IPS-NIHi11 (cell line): ENCODE measurements at places on chromosomes 5 and 9.
A peak's percentile ranks its signal among the peaks of the same experiment; 100 is the strongest.

DNA sequence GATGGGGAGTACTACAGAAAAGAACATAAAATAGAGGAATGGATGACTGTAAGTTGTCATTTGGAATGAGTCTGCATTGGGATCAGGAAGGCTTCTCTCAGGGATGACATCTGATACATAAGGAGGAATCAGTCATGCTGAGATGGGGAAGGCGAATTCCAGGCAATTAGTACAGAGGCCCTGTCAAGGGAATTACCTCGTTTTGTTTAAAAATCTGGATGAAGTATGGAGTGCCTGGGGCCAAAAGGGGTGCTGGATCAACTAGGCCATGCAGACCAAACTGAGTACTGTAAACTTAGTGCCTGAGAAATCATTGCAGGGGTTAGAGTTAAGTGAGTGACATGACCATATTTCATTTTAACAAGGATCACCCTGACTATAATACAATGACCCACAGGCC, 30.5 kb downstream of the JAKMIP2 start:
- DNase-seq = no peak

- no peak for DNase-seq
These were observed 442 bp downstream of the NEURL1B start for GRCh38 chr5:172641359-172642050.

DNA sequence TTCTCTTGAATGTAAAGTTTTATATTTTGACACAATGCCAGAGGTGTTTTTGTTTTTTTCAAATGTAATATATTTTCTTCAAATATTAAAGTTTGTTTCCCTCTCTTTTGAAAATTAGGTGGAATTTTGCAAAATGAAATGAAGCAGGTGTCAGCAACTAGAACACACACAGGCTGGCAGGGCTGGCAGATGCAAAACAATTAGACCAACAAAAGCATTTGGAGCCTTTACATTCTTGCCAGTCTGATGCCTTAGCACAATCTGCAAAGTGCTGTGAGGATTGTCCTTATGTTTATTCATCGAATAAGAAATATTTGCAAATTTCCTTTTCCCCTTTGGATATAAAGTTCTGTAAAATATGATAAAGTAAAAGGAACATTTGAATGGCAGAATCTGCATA, 1063.9 kb downstream of the CDH9 start:
- no peak for DNase-seq

GRCh38 chr5:54415896-54416601, 39.5 kb upstream of the HSPB3 start:
- no peak for DNase-seq

DNA sequence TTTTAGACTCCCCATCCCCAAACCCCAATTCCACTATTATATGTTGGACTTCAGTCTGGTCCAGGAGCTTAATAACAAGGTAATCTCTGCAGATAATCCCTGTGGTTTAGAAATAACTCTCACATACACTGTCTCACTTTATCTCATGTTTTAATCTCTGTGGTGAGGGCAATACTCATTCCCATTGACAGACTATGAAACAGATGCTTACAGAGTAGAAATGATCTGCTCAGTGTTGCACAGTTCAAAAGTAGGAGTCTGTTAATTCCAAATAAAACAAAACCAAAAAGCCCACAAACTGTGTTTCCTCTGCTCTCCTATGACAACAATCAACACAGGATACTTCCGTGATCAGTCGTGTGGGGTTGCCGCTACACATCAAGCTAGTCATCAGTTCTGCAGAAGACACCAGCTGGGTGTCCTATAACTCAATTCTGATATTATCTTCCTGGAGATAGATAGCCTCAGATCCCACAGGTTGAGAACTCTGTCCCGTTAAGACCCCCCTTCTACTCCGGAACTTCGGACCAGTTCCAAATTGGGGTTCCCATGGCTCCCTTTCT, 26.3 kb upstream of the FANCC start:
- DNase-seq = no peak

GRCh38 chr9:93819905-93820304, 135.2 kb downstream of the BARX1 start:
- no peak for DNase-seq

DNA sequence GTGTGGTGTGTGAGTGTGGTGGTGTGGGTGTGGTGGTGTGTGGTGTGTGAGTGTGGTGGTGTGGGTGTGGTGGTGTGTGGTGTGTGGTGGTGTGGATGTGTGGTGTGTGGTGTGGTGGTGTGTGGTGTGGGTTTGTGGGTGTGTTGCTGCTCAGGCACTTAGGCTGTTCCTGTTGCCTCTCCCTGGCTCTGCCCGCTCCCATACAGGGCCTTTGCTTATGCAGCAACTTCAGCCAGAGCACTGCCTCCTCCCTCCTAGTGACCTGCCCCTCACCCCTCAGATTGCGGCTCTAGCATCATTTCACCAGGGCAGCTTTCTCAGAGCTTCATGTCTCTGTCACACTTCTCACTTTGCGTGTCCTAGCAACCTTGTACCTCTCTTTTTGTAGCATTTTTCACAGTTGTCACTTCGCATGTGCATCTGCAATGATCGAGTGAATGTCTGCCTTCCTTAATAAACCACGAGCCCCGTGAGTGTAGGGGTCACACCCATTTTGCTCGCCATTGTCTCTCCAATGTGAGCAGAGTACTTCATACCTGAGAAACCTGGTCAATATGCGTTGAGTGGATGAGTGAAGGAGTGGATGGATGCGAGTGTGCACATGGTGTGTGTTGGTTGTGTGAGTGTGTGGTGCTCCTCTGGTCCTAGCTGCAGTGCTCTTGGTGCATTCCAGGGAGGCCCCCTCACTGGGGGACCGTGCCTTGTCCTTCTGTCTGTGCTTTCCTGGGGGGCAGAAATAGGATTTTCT, 167.9 kb upstream of the PANK3 start:
- DNase-seq = no peak

- DNase-seq = no peak
These were observed 161.5 kb downstream of the DEPDC1B start for GRCh38 chr5:60538426-60538825.

DNA sequence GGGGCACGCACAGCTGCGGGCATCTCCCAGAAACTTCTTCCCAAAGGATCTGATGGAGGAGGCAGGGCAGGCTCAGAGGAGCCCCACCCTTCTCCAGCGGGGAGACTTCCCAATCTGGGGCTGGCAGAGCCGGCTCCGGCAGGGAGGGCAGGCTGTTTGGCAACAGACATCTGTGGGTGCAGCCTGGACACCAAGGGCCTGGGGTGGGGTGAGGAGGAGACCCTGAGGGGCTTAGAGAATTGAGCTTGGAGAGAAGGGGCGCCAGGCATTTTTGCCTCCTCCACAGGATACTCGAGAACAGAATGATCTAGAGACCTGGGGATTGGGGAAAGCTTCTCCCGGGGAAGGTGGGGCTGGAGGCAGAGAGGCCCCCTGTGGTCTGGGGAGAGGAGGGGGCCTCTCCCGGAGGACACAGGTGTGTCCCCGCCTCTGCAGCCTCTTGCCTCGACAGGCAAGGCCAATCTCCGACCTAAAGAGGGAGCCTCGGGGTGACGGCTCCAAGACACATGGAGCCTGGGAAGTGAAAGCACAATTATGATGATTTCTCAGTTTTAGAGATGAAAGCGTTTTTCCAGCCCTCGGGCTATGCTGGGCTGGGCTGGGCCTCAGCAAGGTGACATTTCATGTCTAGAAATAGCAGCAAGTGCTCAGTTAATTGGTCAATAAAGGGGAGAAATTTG, 8.4 kb downstream of the LHX3 start:
- DNase-seq = no peak

GRCh38 chr5:36535378-36535777, 71.0 kb upstream of the SLC1A3 start:
- no peak for DNase-seq

GRCh38 chr9:90774682-90775081, 26.9 kb upstream of the SYK start:
- no peak for DNase-seq

DNA sequence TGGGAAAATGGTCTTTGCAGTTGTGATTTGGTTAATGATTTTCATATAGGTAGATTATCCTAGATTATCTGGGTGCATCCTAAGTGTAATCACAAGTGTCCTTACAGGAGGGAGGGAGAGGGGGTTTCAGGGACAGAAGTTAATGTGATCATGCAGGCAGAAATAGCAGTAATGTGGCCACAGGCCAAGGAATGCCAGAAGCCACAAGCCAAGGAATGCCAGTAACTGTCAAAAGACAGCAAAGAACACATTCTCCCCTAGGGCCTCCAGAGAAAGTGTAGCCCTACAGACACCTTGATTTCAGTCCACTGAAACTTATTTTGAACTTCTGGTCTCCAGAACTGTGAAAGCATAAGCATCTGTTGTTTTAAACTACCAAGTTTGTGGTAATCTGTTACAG, 2074.5 kb downstream of the MAT2B start:
- DNase-seq = no peak

DNA sequence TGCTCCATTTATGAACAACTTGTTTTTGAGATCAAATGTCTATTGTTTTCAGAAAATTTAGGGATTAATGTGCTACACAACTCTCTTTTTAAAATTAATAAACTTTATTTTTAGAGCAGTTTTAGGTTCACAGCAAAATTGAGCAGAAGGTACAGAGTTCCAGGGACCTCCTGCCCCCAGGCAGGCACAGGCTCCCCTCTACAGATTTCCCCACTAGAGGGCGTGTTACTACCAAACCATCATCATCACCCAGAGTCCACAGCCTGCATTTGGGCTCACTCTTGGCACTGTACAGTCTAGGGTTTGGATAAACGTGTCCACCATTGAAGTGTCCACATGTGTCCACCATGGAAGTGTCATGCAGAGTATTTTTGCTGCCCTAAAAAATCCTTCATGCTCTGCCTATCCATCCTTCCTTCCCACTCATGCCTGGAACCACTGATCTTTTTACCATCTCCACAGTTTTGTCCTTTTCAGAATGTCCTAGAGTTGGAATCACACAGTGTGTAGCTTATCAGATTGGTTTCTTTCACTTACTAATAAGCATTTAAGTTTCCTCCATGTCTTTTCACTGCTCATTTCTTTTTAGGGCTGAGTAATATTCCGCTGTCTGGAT, 61.7 kb downstream of the MRPL36 start:
- DNase-seq = peak; percentile 72

DNA sequence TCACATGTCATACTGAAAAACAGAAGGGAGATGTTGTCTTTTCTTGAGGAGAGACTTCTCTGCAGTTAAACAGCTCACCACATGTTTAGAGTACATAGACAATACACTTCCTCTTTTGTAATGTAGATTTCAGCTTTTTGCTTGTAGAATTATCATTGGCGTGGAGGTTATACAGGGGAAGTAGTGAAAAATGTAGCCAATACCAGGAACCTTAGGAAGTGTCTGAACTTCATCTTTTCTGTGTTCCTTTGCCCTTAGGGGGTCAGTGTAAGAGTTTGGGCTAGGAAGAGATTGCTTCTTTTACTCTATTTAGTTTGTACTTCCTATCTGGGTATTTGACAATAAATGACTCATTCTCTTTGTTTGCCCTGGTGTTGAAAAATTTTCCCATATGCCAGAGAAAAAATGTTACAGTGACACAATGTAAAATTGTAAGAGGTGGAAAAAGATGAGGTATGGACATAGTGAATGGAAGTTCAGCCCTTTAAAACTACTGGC, 21.0 kb upstream of the CDKN2B start:
- DNase-seq = no peak

- no peak for DNase-seq
These were observed 10.2 kb downstream of the FBXO10 start for GRCh38 chr9:37565661-37566618.

DNA sequence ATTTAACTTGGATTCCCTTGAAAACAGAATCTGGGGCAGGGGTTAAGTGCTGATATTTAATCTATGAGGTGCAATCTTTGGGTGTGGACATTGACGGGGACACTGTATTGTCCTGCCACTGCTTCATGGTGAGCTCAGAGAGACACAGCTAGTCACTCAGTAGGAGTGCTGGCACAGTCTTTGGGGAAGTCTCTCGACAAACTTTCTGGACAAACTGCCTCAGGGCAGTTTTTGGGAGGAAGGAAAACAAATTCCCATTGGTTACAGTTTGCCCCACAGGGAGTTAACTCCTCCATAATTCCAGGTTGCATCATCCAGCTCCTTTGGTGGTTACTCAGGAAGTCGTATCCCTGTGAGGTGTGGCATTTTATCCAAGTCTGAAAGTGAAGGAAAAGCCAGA, 17.9 kb downstream of the HNRNPK start:
- DNase-seq = no peak

DNA sequence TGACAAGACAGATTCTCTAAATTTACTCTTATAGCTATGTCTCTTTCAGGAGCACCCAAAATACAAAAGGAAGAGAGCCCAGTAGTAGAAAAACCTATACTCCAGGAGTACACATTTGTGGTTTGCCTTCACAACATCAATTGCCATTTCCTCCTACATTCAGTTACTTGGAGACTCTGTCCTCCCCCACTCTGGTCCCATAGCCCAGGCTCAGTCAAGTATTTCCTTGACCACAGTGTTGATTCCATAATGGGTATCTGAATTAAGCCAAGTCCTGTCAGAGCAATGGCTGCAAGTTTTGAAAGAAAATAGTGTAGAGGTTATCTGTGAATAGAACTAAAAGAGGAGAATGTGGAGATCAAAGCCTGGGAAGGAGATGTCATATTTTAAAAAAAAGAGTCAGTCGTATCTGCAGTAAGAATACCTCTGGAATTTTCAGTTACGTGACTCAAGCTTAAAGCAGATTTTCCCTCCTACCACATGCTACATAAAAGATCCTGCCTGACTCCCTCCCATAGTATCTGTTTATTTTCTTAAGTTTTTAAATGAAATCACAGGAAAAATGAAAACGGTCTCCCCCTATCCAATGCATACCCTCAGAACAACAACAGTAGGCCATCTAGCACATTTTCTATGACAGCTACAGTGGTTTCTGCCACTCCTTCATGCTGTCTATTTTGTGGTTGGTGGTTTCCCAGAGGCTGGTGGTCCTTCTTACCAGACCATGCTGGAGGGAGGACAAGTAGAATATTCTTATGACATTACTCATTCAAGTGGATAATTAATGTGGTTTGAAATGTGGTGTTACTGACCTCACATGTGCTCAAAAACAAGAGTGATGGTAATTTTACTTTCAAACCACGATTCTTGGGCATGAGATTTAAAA, 249.7 kb upstream of the TMEM161B start:
- no peak for DNase-seq

DNA sequence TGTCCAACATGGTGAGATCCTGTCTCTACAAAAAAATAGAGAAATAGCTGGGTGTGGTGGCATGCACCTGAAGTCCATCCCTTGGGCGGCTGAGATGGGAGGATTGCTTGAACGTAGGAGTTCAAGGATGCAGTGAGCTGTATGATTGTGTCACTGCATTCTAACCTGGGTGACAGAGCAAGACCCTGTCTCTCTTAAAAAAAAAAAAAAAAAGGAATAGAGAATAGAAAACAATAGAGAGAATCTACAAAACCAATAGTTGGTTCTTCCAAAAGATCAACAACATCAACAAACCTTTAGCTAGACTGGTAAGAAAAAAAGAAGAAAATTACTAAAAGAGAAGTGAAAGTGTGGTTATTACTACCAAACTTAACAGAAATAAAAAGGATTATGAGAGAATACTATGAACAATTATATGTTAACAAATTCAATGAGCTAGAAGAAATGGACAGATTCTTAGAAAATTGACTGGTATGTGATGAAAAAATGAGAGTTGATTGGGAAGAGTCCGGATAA, 8.1 kb upstream of the SLC38A9 start:
- no peak for DNase-seq

GRCh38 chr5:73786043-73786831, 160.2 kb downstream of the ARHGEF28 start:
- DNase-seq = no peak

- DNase-seq = no peak
These were observed 494.1 kb downstream of the TLE1 start for GRCh38 chr9:81195206-81195605.

GRCh38 chr9:86633945-86634344, 279.7 kb upstream of the TUT7 start:
- no peak for DNase-seq
